ENCODE measurements at places on chromosomes 1 and 21. TPM values are rescaled to one million over a fixed set of nuclear protein-coding genes. Genes with fewer than 3 reads are reported as not detected.
A peak's percentile ranks its signal among the peaks of the same experiment; 100 is the strongest.

DNA sequence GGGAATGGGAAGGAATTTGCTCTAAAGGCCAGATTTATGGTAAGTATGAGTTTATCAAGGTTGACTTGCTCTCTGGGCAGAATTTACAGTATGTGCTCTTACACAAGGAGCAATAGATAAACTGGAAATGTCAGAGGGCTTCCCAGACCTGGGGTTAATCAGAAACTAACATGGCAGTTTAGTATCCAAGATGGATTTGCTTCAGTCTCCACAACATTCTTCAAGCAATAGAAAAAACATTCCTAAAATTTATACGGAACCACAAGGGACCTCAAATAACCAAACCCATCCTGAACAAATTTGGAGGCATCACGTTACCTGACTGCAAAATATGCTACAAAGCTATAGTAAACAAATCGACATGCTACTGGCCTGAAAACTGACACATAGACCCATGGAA is 606.7 kb upstream of the CHRM3 start:
- DNase-seq, result no peak

DNA sequence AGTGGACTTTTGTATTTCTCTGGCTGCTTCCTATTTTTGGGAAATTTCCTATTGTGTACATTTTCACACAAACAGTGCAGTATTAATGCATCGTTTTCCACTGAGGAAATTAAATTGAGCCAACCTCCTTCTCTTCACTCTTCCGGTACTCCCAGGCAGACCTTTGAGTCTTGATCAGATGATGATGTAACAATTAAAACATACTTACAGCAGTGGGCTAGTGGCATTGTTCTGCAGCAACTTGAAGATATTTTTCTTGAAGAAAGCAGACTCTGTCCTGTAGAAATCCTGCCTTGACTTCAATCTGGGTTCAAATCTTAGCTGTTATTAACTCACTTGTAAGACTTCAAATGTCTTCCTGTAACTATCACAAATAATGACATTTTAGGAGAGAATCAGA is 19.0 kb upstream of the TMEM200B start:
- DNase-seq, result no peak

DNA sequence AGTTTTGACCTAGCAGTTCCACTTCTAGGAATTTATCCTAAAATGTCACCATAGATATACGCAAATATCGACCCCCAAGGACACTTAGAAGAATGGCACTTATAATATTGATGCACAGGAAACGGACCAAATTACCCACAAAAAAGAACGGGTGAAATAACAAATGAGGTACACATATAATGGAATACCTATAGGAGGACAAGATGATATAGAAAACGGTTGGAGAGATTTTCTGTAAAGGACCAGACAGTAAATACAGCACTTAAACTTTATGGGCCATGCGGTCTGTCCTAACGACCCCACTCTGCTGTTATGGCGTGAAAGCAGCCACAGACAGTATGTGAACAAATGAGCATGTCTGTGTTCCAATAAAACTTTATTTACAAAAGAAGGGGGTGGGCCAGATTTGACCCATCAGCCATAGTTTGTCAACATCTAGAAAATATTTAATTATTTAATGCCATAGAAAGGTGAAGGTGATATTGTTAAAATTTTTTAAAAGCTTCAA is 2.4 kb downstream of the TMPRSS3 start:
- DNase-seq, result no peak

GRCh38 chr1:180265871-180266270 is 35.8 kb downstream of the LHX4 start:
- DNase-seq, result no peak

DNA sequence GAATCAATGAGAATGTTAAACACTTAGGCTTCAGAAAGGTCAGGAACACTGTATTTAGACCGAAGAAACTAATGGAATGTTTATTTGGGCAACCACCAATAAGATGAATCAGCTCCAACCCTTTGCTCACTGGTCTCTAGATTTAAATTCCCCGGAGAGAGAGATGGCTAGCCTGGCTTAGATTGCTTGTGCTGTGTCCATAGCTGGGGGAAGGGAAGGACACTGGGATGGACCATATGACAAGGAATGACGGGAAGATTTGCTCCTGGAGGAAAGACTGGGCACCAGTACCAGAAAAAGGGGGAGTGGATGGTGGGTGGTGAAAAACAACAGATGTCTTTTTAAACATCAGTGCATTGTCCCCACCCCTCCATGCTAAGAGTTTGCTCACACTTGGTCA is 426.6 kb downstream of the DUSP10 start:
- DNase-seq, result no peak

DNA sequence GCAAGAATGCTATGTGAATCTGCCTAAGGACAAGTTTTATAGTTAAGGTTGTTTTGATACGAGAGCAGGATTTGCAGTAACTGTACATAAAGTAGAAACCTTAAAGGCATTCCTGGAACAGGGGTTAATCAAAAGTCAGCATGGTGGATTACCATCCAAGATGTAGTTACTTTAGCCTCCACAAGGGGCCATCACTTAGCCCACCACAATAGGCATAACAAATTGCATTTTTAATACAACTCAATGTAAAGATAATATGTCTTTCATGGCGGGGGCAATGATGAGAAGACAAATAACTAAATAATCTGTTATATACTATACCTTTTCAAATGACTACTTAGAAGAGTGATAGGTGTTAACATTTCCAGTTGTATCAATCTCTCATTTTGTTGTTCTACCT is 611.2 kb upstream of the ADGRL4 start:
- DNase-seq, result no peak

- no peak for DNase-seq
Measured at GRCh38 chr1:4931486-4931885, 277.1 kb downstream of the AJAP1 start.

- DNase-seq, result no peak
Measured at GRCh38 chr1:166032572-166033371, 134.0 kb downstream of the FAM78B start.

DNA sequence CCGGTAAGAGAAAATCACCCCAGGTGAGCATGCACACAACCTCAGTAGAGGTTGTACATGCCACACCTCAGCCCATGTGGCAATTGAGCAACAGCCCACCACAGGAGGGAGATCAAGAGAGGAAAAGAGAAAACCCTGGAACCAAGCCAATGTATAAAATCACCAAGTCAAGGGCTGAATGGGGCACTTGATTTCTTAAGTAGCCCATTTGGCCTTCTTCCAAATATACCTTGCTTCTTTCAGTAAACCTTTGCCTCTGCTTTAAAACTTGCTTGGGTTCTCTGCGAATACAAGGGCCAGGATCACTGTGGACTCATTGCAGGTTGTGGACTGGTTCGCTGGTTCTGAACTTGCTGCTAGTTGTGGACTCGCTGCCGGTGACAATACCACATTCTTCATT is 1814.0 kb downstream of the PLA2G4A start:
- DNase-seq, result no peak

DNA sequence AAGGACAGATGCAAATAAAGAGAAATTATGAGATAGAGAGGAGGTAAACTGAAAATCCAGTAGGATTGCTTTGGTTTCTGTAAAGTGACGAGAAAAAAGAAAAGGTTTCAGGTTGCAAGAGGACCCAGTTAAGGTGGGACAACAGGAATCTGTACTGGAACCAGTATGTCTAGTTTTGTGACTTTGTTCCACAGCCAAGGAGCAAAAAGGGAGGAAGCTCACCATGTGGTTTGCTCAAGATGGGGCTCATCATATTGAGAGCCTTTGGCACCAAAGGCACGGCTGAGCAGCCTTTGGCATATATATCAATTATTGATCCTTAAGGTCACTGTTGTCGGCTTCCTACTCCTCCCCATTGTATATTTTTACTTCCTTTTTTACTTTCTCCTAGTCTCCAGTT is 1.8 kb upstream of the ZDHHC18 start:
- DNase-seq, result no peak

GRCh38 chr1:108199781-108200686 is at the start of gene SLC25A24:
SLC25A24 (minus strand) TSS chr1:108200343; CDS start chr1:108200138, 205 bp downstream.
- peak; percentile 97 for DNase-seq

- DNase-seq, result no peak
Measured at GRCh38 chr21:28641731-28642130, 350.9 kb downstream of the LTN1 start.

DNA sequence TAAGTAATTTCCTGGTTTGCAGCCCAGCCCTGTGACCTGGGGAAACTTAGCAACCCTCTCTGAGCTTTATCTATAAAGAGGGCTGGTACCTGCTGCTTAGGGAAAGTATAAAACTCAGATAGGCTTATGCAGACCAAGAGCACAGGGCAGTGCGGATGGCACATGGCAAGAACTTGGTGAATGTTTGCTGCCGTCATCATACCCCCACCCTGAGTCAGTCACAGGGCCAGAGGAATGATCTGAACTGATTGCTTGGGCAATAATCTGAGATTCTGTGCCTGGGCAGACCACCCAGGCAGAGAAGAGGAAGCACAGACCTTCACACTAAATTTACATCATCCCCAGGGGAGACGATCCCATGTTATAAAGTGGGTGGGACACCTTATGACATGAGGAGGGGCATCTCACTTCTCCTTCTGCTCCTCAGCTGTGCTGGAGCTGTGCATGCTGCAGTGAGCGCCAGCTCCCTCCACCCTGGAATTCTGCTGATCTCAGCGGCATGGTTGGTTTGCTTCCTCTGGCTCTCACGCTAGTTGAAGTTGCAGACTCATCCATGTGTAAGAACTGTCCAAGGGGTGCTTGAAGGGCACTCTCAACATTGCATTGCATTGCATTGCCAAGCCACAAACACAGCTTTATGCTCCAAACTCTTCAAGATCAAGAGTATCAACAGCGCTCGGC is 197.1 kb downstream of the AJAP1 start:
- DNase-seq, result no peak

The CDC14A gene
- 46.0 TPM for total RNA-seq

The HSPB7 gene
- total RNA-seq, result 1.8 TPM

The RHD gene
- total RNA-seq, result 2.0 TPM

The AMY1C gene
- not detected for total RNA-seq

The CD48 gene
- 235 TPM for total RNA-seq

The S100A2 gene
- not detected for total RNA-seq

The GSTM5 gene
- 3.7 TPM for total RNA-seq

Data from spleen (tissue), 13 donors.